ENCODE measurements at places on chromosomes 11 and 22. TPM values are rescaled to one million over a fixed set of nuclear protein-coding genes. Genes with fewer than 3 reads are reported as not detected.

DNA sequence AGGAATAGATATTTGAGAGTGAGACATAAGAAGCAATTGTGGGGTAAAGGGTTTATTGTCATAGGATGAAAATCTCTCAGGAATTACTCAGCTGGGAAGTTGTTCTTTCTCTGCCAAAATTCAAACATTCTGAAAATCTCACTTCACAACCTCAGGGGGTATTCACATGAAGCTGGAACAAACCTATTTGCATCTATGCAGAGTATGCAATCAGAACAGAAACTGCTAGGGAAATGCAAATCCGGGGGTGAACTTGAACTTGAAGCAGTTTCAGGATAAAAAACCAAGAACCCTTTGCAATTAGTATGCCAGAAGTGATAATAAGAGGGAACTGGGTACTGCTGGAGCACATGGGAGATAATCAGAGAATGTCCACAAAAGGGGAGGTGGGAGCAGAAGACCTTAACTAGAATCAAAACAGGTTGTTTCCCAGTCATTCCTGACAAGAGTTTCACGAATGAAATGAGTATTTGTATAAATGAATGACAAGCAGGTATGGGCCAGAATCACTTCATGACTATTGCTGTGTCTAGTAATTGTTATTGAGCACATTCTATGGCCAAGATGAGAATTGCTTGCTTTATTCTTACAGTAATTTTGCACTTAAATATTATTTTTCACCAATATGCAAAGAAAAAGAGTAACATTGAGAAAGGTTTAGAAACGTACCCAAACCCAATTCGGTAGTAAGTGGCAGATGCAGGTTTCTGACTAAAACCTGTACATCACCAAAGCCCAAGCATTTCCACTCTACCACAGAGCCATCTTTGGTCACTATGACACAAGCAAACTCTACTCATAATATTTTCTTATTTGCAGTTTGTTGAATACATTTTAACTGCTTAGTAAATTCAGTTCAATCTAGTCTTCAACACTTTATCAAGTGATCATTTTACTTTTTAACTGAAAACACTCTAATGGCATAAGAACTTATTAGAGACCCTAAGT lies 61.8 kb upstream of the UBASH3B start:
- DNase-seq = no peak

GRCh38 chr22:50567721-50568252 lies 5.1 kb upstream of the SYCE3 start:
- DNase-seq = no peak

DNA sequence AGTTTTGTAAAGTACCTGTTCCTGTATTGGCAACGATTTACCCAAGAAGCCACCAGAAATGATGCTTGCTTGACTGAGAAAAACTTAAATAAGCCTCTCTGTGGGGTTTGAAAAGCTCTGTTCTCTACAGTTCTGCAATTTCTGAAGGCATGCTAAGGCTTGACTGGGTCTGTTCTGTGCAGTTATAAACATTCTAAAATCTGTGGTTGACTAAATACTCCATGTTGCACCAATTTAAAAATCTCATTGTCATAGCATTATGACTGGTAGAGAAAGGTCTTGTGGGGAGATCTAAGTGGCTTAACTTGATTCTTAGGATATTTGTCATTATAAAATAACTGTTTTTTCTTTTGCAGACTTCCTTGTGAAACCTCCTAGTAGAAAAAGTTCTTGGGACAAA lies 73.7 kb downstream of the MTMR3 start:
- no peak for DNase-seq

Gene MUC2
- polyA plus RNA-seq = 0.11 TPM

Measured in muscle of arm (tissue), 14 donors.